ENCODE measurements at places on chromosomes 1 and 21.

- DNase-seq, result no peak
Observed at GRCh38 chr1:157968508-157968907, 24.9 kb upstream of the KIRREL1 start.

DNA sequence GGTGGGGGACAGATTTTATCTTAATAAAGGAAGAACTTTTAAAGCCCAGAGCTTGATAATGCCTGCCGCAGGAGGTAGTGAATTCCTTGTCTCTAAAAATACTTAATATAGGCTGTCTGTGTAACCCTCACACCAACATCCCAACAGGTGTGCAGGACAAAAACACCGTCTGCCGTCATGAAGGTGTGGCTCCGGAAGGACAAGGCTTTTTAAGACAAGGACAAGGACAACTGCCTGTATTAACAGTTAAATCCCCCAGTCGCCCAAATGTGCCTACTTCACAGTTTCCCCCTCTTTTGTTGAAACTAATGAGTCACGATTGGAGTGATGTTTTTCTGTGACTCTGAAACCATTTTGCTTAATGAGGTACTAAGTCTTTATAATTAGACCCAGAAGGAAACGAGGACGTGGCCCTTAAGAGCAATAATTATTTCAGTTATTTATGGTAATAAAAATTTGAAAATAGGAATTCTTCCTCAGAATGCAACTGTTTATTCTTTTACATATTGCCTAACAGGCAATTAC is 27.3 kb upstream of the SPATA6 start:
- DNase-seq, result no peak

GRCh38 chr1:95018602-95019369 is 54.0 kb downstream of the ALG14 start:
- DNase-seq, result no peak

DNA sequence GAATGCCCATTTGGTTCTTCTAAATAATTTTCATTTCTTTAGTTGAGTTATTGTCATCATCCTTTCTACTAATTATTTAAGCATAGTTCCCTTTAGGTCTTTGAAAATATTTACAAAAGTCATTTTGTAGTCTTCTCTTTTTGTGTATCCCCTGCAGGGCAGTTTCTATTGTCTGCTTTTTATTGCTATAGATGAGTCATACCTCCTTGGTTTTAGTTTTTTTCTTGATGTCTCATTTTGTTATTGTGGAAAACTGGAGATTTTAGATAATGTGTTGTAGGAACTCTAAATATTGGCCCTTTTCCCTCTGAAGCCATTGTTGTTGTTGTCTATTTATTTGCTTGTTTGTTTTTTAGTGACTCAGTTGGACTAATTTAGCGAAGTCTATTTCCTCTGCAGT is 387.9 kb downstream of the NUF2 start:
- DNase-seq, result no peak

DNA sequence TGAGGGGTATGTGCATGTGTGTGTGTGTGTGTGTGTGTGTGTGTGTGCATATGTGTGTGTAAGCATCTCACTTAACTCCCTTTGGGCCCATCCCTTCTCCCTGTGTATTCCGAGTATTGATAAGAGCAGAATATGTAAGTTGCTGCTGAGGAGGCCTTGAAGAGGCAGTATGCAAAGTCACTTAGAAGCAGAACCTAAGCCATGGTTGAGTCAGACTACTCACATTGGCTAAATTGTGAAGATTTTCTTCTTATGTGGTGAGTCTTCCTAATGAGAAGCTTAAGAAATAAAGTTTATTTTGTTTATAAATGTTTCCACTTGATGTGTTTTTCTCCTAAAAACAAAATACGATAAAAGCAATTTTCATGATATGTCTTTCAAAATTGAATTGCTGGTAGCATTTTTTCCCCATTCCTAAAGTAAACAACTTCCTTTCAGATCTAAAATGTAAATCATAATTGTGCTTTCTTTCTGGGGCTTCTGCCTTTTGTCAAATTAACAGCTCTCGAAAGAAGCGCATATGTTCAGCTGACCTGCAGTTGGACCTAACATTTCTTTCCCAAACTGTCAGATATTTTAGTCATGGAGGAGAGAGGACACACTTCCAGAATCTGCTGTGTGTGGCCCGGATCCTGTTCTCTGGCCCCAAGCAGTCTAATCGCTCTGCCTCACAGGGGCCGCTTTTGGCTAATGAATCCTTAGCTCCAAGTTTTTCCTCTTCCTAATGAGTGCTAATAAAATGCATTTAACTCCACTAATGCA is 284.0 kb downstream of the DUSP10 start:
- no peak for DNase-seq

All from erythroblast (primary cell).